ENCODE measurements at places on chromosomes 16 and 17.

DNA sequence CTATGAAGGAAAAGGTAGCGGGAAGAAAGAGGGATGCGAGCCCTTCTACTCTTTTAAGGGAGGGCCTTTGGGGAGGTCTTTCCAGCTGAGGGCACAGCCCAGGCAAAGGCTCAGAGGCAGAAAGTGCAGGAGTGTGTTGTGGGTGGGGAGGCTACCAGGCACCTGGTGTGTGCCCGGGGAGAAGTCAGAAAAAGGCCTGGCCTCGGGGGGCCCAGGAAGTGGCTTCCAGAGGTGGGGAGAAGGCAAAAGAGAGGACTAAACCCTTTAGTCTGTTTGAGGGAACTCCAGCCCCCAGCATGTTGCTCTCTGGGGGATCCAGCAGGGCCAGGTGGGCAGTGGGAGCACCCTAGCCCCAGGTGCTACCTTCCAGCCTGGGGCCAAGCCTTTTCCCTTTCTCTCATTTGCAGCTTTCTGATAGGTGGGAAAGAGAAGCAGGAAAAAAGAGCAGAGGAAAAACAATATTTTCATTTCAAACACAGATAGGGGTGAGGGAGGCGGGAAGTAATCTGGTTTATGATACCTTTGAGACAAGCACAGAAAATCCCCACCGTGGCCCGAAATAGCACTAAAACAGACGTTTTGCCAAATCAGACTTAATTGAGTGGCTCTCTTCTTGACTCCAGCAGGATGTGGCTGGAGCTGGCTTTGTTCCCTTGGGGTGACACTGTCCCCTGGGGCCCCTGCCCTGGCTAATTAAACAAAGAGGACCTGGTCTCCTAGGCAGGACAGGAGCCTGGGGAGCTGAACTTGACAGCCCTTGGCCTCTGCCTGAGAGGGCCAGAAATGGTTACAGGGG is 10.4 kb downstream of the RAI1 start:
- peak; percentile 71 for DNase-seq

- DNase-seq: peak; percentile 87
These were observed 3.5 kb upstream of the TSPOAP1 start for GRCh38 chr17:58331815-58332777.

DNA sequence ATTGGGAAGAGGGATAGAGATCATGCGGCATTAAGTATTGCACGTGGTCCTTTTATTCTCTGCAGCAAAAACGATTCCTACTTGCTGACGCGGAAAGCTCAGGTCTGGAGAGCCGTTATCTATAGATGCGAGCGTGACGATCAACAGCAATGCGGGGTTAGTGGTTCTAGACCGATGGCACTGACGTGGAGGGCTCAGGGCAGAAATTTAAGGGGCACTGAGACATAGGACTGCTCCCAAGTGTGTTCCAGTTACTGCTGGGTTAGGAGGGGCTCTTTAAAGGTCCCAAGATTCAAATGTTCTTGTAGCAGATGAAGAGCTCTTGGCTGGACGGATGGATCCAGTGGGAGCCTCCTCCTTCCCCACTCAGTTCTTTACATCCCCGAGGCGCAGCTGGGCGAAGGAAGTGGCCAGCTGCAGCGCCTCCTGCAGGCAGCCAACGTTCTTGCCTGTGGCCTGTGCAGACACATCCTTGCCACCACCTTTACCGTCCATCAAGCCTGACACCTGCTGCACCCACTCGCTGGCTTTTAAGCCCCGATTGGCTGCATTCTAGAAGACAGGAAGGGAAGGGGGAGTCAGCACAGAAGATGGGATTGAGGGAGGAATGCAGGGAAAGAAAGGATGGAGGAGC is 732 bp upstream of the EXOSC6 start:
- DNase-seq: peak; percentile 36

DNA sequence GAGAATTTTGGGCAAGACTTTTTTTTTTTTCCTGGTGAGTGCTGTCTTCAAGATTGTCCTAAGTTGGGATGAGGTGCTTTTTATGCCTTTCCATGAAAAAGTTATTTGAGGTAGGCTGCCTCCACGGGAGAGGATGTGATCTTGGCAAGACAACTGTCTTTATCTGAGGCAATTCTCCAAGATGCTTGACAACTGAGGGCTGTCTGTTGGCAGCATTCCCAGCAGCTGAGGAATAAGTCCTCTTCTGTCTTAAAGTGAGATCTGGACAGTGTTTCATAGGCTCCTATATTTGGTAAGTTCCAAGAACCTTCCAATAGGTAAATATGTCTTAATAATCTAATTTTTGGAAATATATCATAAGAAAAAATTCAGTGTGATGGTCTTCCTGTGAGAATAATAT is 662.0 kb downstream of the CDH11 start:
- DNase-seq: no peak

DNA sequence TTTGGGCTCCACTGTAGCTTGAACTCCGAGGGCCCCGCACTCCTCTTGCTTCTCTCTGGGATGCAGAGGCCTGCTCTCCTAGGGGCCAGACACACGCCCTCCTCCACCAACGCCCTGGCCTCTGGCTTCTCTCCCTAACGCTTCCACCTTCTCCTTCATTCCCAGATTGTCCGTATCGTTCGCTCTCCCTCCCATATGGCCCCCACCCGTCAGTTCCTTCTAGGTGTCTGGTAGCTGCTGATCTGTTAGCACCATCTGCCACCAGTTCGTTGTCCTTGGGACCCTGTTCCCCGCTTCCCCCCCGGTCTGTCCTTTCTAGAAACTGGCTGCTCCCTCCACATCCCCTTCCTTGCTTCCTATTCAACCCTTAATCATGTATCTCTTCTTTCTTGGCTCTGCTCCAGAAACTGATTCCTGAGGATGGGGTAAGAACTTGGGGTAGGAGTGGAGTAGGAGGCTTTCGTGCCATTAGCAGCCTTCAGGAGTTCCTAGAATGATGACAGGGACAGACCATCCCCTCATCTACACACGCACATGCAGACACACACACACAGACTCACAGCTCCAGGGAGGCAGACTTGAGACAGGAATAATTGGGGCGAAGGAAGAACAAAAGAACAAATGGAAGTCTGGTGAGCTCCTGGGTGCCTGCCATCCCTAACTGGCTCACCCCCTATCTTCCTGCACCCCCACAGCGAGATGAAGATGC is 4.3 kb downstream of the ATP1B2 start:
- no peak for DNase-seq

GRCh38 chr16:56311208-56312027 is 113.9 kb downstream of the AMFR start:
- DNase-seq: no peak

DNA sequence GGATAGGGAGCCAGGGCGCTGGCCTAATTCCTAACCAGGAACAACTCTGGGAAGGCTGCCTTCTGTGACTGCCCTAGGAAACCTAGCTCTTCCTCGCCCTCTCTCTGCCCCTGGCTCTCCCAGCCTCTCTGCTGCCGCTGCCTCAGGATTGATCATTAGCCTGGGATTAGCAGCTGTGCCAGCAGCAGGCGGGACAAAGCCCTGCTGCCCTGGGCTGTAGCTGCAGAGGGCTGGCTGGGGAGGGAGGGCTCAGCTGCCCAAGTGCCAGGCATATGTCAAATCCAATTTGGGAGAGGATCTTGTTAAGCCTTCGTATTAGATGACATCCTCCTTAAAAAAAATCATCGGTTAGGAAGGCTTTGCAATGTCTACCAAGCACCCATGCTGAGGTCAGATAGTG is 144.8 kb upstream of the CCL2 start:
- no peak for DNase-seq

DNA sequence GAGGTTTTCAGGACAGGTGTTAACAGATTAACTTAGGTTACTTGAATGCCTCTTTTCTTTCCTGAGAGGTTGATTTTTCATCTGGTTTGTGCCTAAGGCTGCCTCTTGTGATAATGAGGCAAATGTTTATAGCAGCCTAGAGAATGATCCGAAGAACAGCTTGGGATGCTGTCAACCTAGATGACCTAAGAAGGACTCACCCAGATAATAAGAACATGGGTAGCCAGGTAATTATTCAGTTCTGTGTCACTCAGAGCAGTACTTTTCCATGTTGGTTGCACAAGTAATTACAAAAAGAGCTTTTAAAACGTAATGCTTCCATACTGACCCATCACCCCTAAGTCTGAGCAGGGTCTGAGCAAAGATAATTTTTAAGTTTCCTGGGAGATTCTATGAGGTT is 60.3 kb downstream of the CHD9 start:
- no peak for DNase-seq

DNA sequence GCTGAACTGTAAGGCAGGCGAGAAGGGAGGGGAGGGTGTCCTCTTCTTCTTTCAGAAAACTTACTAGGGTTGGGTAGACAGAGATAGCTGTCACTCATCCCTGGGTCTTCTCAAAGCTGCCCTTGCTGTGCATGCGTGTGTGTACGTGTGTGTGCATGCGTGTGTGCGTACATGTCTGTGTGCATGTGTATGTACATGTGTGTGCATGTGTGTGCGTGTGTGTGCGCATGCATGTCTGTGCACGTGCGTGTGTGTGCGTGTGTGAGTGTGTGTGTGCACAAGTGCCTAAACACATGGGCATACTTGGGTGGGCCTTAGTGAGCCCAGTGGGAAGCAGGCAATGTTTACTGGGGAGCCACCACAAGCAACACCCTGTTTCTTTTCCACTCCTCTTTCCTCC is 154.8 kb upstream of the TNRC6C start:
- DNase-seq: no peak

DNA sequence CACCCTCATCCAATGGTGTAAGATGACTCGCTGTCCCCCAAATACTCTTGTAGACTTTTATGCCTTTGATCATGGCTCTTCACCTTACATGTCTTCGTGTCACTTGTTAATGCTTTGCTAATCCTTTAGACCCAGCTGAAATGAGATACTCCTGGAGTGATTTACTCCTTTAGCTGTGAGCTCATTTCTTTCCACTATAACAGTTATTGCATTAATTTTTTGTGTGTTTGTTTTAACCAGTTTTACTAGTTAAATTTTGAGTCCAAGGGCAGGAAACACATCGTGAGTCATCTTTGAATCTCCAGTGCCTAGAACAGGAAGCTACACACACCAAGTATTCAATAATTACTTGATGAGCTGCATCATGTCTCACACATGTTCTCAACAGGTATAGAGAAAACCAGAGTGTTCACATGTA is 6.5 kb upstream of the CTCF start:
- DNase-seq: no peak

DNA sequence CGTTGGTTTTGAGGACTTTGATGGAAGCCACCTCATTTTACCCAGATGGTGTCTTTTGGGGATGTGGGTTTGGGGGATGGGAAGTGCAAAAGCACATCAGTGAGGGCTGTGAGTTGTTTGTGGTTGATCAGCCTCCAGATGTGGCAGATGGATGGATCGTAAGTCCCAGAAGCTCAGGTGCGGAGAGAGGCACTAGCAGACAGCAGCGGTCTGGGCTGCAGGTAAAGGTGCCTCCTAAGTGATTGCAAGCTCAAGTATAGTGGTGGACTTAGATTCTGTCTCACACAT is 18.0 kb downstream of the HS3ST3B1 start:
- DNase-seq: no peak

- no peak for DNase-seq
These were observed 8.6 kb upstream of the LASP1NB start for GRCh38 chr17:38916771-38917170.

- DNase-seq: no peak
These were observed 30.7 kb upstream of the GSE1 start for GRCh38 chr16:85582229-85582991.

GRCh38 chr16:799948-800833 is at the start of gene GNG13:
Gene GNG13, minus strand, starts transcription at chr16:800734. Its CDS starts 1,657 bp downstream, at chr16:799077.
- DNase-seq: no peak

DNA sequence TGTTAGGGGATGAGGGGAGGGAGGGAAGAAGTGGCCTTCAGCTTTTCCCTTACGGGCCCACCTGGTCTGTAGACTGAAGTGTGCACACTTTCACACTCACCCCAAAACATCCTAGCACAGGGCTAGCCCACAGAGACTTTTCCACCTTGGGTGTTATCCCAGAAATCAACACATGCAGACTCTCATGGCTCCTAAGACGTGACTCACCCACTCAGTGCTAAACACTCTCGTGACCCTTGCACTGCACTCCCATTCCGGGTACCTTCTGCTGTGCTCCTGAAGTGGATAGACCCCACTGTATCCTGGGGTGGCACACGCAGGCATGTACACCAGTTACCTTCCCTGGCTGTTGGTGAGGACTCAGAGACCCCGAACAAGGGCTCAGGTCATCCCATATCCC is 23.0 kb upstream of the ABCC3 start:
- no peak for DNase-seq

DNA sequence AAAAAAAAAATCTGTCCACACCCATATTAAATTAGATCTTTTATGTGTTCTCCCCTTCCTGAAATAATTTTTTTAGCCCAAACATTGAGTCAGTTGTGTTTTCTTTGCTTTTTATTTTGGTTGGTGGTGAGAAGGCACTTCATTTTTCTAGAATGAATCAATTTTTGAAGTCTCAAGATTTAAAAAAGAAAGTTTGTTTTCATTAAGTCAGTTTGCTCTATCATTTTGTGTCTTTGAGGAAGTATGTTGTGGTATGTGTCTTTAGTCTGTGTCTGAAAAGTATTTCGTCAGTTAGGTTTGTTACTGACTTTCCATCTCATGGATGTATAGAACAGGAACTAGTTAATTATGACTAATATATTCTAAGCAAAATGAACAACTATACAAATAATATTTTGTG is 3.8 kb downstream of the IGF2BP1 start:
- DNase-seq: no peak

GRCh38 chr17:63109661-63110060 is 143.6 kb downstream of the TANC2 start:
- no peak for DNase-seq

- DNase-seq: no peak
These were observed 74.8 kb upstream of the SMURF2 start for GRCh38 chr17:64736804-64737492.

- peak; percentile 90 for DNase-seq
These were observed at the start of gene CDYL2 for GRCh38 chr16:80804526-80805383. Gene CDYL2, minus strand, starts transcription at chr16:80804598. Its CDS starts 425 bp downstream, at chr16:80804173.

DNA sequence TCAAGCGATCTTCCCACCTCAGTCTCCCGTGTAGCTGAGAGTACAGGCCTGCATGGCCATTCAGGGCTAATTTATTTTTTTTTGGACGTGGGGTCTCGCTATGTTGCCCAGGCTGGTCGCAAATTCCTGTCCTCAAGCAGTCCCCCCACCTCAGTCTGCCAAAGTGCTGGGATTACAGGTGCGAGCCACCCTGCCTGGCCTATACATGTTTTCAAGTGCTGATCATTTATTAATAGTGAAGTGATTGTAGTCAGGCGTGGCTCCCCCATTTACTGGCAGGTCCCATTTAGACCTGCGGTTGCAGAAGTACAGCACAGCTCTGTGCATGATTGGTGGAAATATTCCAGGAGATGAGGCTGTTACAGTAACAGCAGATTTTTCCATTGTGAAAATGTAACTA is 8.4 kb downstream of the FOXK2 start:
- DNase-seq: no peak

DNA sequence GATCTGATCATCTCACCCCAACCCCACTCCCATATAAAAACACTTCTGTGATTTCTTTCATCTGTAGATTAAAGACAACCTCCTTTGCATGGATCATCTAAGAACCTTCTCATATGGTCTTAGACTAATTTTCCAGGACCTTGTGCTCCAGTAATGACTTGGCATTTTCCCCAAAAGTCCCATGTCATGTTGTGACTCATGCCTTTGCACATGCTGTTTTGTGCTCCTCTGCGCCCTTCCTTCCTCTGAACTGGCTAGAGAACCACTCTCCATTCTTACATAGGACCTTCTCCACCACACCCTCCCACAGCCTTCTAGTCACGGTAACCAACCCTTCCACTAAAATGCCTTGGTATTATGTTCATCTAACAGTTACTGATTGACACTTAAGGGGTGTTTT is 99.5 kb upstream of the AXIN2 start:
- DNase-seq: no peak

- peak; percentile 3 for DNase-seq
These were observed 39.6 kb upstream of the RPL38 start for GRCh38 chr17:74163836-74164235.
